SJCRH30 (cell line): ENCODE measurements at places on chromosomes 5 and 9.

DNA sequence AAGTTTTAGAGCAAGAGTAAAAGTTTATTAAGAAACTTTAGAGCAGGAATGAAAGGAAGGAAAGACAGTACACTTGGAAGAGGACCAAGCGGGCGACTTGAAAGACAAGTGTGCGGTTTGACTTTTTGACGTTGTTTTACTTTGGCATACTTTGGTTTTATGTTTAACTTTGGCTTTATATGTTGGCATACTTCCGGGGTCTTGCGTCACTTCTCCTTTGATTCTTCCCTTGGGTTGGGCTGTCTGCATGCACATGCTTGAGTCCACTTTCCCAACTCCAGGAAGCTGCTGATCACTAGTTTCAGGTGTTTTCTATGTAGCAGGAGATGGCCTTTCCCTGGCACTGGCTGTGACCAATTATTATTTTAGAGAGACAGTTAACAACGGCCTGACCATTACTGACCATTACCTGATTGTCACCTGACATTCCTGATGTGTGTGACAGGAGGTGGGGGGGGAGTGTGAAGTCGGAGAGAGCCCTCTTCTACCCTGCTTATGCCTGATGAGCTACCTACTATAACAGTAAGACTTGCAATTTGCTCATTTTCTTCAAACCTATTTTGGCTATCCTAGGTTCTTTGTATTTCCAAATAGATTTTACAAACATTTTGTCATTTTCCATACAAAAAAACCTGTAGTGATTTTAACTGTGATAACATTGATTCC lies 45.5 kb downstream of the TNFSF8 start:
- DNase-seq = no peak

DNA sequence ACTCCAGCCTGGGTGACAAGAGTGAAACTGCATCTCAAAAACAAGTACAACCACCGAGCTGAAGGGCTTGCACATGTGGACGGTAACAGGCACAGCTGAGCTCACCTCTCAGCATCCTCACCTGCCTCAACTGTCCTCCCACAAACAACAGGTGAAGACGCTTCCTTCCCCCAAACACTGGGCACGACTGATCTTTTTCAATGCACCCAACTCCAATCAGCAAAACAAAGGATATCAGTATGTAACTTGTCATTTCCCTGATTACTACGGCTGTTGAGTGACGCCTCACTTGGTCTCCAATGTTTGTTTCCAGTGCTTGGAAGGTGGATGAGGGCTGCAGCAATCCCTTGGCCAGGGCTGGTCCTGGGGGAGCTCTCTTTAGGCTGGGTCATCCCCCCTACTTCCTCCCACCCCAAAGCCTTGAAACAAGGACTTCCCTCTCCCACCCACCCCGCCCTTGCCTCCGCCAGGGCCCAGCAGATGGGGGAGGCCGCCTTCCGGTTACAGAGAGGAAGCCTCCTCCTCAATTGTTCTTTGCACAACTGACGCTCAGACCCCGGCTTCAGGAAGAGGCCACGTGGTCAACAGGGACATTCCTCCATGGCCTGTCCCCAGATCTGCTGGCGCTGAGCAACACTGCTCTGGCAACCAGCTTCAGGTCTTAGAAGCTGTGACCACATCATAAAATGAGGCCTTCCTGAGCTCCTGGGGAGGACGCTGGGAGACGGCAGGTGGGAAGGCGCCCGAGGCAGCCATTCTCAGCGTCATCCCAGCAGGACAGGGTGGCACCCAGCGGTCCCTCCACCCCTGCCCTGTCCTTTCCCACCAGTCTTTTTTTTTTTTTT lies 5.9 kb downstream of the FAM78A start:
- no peak for DNase-seq

DNA sequence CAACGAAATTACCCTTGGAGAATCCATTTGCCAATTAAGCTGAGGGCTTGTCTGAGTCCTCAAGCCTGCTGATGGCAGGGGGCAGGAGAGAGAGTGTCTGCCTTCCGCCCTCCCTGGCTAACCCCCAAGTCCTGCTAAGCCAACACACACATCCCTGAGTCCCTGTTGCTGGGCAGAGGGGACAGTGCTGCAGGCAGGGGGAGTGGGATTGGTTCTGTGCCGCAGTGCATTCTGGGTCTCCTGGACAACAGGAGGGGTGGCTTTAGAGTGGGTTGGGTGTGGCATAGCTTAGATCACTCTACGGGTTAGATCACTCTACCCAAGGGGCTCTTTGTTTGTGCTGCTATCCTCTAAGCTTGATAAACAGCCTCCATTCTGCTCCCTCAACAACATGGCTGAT lies 427.7 kb downstream of the CDK5RAP2 start:
- DNase-seq = peak; percentile 28

DNA sequence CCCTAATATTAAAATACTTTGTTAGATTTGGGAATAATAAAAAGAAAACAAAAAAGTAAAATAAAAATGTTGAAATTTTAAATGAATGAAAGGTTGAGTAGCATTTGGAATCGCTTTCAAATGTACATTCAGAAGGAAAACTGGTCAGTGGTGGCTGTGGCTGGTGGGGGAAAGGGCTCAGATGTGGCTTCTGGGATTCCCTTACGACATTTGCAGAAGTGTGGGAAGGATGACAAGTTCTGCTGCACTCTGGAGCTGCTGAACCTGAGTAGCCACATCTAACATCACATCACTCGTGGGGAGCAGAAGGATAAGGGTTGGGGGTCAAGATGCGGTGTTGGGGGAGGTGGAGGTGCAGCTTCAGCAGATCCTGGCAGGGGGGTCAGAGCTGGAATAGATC lies 25.6 kb upstream of the CAST start:
- no peak for DNase-seq

DNA sequence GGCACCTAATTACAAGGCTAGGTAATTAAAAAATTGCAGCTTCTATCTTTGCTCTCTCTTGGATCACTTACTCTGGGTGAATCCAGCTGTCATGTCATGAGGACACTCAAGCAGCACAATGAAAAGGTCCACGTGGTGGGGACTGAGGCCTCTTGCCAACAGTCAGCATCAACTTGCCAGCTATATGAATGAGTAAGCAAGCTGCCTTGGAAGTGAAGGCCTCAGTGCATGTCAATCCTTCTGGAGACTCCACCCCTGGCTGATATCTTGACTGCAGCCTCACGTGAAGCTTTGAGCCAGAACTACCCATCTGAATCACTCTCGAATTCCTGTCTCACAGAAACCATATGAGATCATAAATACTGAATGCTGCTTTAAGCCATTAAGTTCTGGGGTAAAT lies 140.5 kb downstream of the SNX18 start:
- DNase-seq = no peak

GRCh38 chr9:38362852-38363588 lies 29.5 kb upstream of the ALDH1B1 start:
- peak; percentile 80 for DNase-seq

GRCh38 chr9:126822278-126822677 lies 17.4 kb downstream of the ZBTB43 start:
- DNase-seq = no peak

DNA sequence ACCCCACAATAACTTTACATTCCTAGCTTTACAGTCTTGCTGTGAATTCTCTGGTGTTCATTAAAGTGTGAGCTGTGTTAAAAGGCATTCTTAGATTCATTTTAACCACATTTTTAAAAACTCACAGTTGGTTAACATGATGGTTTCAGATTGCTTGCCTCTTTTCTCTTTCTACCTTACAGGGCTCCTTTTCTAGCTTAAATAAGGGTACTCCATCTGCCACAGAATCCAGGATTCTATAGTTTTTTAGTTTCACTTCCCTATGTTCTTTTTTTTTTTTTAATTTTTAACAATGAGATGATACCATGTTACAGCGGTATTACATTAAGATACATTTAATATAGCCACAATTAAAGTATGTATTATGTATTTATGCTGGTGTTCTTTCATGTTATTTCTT lies 3.9 kb upstream of the FBXO4 start:
- no peak for DNase-seq

- DNase-seq = no peak
Observed at GRCh38 chr5:158988987-158989730, 110.6 kb downstream of the EBF1 start.

- peak; percentile 66 for DNase-seq
Observed at GRCh38 chr9:116837018-116837989, 150.2 kb downstream of the TRIM32 start.

GRCh38 chr5:132233811-132234683 lies 6.4 kb upstream of the P4HA2 start:
- DNase-seq = peak; percentile 53

DNA sequence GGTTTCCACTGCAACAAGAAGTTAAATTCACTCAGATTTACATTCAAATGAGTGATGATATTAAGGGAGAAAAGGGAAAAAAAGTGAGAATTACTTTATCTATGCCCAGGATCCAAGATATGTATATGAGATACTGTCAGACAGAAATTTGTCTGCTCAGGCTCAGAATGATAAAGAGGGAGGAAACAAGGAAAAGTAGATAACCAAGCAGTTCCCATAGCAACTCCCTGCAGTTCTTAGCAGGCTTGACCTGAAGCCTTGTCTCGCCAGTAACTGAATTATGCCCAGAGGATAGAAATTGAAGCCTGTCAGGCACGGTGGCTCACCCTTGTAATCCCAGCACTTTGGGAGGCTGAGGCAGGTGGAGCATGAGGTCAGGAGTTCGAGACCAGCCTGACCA lies 304.4 kb downstream of the TLE1 start:
- DNase-seq = no peak

DNA sequence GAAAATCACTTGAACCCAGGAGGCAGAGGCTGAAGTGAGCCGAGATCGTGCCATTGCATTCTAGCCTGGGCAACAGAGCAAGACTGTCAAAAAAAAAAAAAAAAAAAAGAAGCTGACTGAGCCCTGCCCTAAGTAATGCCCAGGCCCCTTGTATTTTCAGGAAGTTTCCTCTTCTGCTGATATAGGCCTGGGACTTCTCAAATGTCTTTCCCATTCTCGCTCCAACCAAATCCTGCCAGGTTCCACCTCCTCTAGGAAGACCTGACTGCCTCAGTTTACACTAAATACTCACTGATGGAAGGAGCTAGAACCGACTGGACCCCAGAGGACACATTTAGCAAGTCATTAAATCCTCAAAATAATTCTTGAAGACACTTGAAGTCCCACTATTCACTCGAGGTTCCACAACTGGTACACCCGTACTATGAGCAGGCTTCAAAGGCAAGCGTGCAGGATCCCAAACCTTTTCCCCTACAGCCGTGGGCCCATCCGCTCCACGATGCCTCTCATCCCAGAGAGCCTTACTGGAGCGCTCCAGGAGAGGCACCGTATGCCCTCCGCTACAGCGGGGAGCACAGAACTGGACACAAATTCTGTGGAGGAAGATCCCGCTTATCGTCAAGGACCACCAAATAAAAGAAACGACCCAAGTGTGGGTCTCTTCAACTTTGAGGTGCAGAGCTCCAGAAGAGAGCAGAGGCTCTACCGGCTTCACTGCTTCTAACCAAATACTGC lies 676 bp downstream of the NOL6 start:
- DNase-seq = no peak

GRCh38 chr9:2459756-2460155 lies 161.8 kb upstream of the VLDLR start:
- DNase-seq = no peak

DNA sequence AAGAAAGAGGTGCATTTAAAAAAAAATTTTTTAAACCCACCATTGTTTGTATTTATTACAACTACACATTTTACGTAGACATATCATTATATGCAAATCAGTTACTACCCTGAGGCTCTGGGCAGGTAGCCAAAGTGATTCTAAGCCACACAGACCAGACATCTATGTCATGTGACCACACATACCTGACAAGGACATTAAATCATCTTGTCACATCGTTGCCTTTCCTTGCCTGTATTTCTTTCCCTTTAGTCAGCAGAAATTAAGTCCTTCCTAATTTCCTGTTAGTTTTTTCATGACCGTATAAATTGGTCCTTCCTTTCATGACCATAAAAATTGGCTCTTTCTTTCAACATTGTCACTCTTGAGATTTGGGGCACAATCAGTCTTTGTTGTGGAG lies 134.2 kb upstream of the MARCHF11 start:
- no peak for DNase-seq

DNA sequence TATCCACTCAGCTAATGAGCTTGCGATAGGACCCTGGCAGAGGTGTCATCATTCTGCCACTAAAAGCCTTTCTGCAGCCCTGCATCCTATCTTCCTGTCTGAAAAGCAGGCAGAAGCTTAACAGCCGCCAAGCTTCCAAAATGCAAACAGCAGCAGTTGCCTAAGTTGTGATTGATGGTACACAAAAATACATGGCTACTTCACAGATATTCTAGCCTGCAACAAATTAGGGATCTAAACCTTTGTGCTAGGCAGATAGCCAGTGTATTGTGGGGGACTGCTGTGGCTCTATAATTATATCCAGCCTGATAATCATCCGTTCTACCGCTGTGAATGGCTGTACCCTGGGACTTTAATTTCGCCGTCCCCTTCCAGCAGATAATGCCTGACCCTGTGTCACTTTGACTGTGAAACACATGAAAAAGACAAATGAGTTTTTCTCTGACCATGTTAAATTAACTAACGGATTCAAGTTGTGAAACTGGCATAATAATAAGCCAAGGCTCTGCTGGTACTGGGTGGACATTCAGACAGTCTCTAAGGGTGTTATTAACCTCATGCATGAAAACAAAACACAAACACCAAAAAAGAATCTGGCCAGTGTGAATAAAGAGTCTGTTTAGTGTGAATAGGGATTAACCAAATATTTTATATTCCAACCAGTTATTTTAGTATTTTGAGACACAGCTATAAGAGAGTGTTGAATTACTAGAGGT lies 45.9 kb downstream of the SEMA6A start:
- DNase-seq = no peak

GRCh38 chr5:135376961-135377624 lies 21.9 kb downstream of the MACROH2A1 start:
- no peak for DNase-seq

- DNase-seq = no peak
Observed at GRCh38 chr5:3364433-3364832, 231.2 kb upstream of the IRX1 start.

GRCh38 chr5:76576450-76576849 lies 46.8 kb downstream of the F2RL2 start:
- DNase-seq = no peak

GRCh38 chr9:131709771-131710431 lies 30.0 kb downstream of the RAPGEF1 start:
- DNase-seq = no peak

- no peak for DNase-seq
Observed at GRCh38 chr5:3353561-3353960, 242.1 kb upstream of the IRX1 start.

GRCh38 chr9:21317956-21318923 lies 13.1 kb upstream of the IFNA5 start:
- DNase-seq = peak; percentile 64

- no peak for DNase-seq
Observed at GRCh38 chr9:33227008-33227398, 13.0 kb upstream of the SPINK4 start.

GRCh38 chr5:58987193-58987592 lies 404.3 kb downstream of the RAB3C start:
- DNase-seq = no peak

GRCh38 chr5:135568923-135569360 lies 9.8 kb downstream of the CXCL14 start:
- DNase-seq = no peak

DNA sequence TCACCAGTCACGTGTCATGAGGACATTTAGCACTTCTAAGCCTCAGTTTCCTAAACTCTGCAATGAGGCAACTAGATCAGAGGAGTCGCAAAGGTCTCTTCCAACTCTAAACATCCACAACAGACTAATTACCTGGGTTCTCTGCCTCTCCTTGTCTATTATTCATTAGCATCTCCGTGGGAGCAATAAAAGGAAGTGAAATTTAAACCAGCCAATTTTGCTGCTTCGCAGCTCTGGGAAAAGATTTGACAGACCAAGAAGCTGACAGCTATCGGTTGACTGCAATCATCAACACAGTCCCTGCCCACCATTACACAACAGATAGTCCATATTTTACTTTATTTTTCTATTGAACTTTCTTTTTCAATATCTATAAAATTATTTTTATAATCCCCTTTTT lies 308.9 kb downstream of the NR2F1-AS1 start:
- no peak for DNase-seq
